NCI-H510A treated with DMSO at 0.1 percent for 48 hours (cell line): ENCODE measurements at places on chromosomes 1 and 21.

DNA sequence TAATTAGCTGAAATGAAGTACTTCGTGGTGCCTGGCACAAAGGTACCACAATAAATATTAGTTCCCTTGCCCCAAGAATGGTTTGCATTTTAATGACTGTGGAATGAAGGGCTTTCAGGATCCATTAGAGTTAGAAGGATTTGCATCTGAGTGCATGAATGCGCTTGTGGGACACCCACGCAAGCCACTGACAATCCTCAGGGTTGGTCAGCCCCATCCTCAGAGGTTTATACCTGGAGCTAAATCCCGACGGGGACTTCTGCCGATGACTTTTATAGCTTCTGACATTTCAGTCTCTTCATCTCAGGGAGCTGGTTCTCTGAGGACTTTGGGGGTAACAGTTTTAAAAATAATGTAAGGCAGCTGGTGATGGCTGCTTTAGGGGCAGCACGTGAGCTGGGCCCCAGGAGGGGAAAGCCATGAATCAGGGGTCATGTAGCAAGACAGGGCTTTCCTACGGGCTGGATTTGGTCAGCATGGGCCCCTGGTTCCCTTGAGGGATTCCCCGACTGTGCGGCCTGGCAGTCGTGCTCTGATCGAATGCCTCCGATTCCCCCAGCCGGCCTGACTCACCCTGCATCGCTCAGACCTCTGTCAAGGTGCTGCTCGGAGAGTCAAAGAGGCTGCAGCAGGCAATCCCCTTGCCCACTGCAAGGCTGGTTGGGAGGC is 20.8 kb upstream of the IL10 start:
- DNase-seq, result no peak

DNA sequence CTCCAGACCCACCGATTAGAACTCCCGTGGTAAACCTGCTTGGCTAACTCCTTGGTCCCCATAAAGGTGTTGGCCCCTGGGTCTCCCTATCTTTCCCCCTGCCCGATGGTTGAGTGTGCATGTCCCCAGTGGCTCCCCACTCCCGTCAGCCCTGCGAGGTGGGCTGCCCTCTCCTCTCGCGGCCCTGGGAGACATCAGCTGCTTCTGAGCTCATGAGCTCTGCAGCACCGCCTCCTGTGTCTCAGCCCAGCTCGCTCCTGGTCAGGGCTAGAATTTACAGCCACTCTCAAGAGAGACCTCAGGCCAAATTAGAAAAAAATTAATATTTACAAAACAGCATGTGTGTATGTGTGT is 15.9 kb upstream of the ZBTB21 start:
- no peak for DNase-seq

- no peak for DNase-seq
Measured at GRCh38 chr1:33338048-33338439, 17.1 kb upstream of the A3GALT2 start.

- no peak for DNase-seq
Measured at GRCh38 chr1:17189632-17189990, 15.3 kb upstream of the PADI1 start.

GRCh38 chr1:31062867-31063380 is 2.6 kb downstream of the PUM1 start:
- DNase-seq, result no peak

GRCh38 chr1:52978045-52978444 is 51.0 kb downstream of the SCP2 start:
- no peak for DNase-seq

DNA sequence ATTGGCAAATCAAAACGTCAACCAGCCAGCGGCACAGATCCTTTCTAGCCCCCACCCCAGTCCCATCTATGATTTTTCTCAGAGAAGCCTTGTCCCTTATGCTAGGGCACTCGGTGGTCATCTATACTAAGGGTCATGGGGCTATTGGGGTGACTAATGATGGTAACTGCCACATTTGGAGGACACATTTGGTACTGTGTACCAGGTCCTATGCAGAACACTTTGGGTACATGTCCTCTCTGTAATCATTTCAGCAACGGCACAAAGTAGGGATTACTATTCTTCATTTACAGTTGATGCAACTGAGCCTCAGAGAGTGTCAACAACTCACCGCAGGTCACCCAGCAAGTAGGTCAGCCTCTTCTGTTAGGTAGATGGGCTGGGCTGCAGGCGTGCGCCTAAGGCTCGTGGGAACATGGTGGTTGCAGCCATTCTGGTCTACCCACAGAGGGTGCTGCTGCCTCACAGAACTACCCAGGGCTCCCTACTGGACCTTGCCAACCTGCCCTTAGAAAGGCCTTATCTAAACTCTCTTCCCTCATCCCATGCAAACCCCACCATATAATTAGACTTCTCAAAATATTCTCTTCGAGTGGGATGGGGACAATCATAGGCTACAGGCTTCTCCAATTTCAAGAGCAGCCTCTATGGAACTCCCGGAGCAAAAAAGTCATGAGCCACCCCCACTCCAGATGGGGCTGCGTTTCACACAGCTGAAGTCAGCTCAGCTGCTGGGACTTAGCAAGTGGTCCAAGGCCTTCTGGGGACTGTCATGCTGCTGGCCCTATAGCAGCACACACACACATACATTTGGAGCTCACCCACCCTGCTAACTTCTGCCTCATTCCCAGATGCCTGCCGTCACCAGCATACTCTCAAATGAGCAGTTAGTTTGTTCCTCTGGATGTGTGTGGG is 5.8 kb upstream of the SDHB start:
- DNase-seq, result peak; percentile 89

DNA sequence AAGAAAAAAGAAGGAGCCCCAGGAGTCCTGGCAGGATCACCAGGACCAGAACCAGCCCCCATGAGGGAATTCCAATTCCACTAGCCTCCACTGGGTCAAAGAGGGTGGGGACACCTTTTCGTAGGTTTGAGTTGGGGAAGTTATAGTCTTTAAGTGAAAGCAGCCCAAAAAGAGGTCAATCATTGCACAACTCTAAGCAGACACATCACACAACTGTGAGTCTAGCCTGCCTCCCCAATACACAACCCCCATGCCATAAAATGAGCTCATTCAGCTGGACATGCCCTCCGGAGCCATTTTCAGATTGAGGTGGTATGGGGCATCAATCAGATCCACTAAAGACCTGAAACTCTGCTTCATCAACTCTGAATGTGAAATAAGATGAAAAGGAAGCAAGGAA is 179.9 kb downstream of the NPHP4 start:
- DNase-seq, result no peak

- no peak for DNase-seq
Measured at GRCh38 chr1:24903560-24903954, 26.5 kb downstream of the RUNX3 start.

DNA sequence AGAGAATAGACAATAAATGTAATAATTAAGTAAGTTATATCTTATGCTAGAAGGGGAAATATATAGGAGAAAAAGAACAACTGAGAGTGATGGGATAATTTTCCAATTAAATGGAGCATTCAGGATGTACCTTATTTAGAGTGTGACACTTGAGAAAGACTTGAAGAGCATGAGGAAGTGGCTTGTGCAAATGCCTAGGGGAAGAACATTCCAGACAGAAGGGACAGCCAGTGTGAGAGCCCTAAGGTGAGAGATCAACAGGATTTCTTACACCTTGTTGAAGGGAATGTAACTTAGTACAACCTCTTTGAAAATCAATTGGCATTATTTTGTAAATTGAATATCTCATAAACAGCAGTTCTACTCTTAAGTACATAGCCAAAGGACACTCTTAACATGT is 28.8 kb upstream of the TSPAN2 start:
- DNase-seq, result no peak

DNA sequence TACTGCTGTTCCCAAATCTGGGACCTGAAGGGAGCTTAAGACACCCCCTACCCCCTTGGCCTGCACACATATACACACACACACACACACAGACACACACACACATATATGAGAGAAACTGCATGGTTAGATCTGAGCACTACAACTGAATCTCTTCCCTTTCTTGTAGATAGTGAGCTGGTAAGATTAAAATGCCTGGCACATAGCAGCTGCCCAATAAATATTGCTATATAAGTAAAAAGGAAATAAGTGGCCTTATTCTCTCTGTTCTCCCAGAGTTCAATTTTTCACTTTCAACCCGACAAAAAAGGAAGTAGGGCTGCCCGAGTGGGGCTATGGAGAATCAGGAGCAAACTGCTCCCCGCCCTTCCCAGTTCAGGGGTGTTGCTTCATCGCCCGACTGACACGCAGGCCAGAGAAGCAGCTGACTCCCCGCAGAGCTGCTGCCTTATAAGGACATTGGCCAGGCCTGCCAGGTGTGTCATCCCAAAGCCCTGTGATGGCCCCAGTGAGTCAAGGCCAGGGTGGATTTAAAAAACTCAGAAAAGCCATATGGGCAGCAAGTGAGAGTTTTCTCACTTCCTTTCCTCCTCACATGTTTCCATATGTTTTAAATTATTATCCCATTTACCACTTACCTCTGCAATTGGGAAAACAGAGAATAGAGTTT is 106.5 kb upstream of the SLC44A3 start:
- DNase-seq, result peak; percentile 81

DNA sequence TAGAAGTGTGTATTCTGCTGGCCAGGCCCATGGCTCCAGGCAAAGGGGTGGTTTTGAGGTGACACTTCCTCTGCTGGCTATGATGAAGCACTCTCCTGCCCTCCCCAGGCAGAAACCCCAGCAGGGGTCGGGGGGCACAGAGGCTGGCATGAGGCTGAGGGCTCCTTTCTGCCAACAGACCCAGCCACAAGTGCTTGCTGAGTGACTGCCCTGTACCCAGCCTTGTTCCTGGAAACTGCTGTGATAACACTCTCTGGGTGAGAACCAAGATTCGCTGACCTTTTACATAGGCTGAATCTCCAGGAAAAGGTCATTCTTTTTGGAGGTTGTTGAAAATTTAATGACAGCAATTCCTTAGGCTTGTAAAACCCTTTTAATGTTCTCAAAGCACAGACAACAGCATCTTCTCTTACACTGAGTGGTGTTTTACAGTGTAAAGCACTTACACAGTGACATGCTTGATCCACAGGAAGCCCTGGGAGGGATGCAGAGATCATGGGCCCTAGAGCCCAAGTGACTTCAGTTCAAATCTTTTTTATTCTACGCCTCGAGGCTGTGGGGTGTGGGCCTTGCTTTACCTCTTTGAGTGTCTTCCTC is 155.5 kb upstream of the FGGY start:
- no peak for DNase-seq

GRCh38 chr1:30192969-30193630 is 530.3 kb downstream of the MATN1 start:
- no peak for DNase-seq

DNA sequence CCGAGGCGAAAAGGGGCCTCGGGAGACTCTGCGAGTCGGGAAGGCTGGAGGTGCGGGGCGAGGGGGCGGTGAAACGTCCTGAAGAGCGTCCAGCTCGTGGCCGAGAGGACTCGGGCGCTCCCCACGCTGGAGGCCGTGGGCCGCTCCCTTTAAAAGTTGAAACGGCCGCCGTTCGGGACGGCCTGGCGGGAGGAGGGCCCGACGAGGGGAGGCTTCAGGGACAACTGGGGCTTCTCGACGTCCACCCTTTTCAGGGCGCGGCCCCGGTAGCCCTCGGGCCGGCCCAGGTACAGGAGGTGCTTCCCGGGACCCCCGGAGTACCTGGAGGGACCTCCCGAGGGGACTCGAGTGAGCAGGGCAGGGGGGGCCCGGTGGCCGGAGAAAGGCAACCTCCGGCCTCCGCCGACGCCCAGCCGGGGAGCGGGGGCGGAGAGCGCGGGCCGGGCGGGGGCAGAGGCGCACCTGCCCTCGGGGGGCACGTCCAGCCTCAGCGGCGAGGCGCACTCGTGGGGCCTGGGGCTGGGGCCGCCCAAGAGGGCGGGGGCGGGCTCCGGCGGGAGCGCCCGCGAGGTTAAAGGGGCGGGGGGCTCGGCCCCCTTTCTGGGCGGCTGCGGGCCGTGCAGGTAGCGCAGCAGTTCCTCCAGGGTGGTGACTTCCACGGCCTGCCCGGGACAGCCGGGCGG is 14.0 kb downstream of the SEMA6C start:
- DNase-seq, result no peak

DNA sequence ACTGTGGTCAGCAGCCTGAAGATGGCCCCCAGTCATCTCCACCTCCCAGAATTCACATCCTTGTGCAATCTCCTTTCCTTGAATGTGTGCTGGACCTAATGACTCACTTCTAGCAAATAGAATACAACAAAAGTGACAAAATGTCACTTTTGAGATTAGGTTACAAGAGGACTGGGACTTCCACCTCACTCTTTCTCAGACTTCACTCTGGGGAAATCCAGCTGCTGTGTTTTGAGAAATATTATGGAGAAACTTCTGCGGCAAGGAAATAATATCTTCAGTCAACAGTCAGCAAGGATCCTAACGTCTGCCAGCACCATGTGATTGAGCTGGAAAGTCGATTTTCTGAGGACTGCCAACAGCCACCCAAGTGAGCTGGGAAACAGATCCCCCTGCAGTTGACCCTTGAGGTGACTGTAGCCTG is 70.5 kb upstream of the GADD45A start:
- no peak for DNase-seq

- DNase-seq, result no peak
Measured at GRCh38 chr21:34980423-34981115, 68.5 kb downstream of the RUNX1 start.

DNA sequence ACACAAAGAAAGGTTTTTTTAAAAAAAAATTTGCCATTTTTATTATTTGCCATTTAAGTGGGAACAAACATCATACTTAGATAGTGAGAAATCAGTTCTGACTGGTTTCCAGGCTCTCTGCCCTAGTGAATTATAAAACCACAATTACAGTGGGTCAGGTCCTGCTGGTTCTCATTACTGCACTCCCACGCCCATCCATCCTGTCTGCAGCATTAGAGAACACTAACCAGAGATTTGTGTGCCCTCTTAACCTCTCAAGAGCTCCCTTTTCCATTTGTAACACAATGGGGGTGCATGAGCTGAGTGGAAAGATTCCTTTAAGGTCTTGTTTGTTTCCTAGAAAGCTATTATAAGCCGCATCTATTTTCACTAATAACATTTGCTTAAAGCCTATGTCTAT is 489.3 kb downstream of the AMY1C start:
- no peak for DNase-seq

DNA sequence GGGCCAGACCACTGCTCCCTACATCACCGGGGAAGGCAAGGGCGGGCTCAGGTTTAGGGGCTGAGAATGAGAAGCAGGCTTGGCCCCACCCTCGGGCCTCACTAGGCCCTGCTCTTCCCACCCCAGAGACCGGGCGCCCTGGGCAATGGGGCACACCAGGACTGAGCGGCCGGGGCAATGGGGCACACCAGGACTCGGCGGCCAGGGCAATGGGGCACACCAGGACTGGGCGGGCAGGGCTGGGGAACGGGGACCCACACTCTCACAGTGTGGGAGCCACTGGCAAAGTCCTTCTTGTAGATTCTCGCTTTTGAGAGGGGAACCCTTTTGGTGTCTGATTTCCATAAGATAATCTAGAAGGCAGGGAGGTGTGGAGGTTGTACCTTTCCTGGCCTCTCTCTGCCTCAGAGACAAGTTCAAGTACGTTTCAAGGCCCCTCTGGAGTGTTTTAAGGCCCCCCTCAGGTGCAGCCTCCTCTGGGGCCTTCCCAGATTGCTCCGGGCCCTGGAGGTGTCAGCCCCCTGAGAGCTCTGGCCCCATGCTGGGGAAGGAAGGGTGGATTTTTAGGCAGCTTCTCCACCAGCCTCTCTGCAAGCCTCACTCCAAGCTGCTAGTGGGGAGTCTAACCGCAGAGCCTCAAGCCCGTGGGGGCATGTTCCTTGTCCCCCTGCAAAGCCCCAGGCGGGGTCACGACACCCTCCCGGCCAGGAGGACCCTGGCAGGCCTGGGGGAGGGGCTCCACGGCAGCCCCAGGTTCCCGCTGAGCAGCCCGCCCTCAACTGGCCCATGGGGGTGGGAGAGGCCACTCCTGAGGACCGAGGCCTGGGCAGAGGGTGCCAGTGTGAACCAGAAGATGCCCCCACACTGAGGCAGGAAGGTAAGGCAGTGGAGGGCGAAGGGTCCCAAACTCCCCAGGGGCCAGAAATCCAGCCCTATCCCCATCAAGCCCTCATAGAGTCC is 66.2 kb downstream of the ARHGEF16 start:
- DNase-seq, result no peak

- peak; percentile 41 for DNase-seq
Measured at GRCh38 chr1:165463978-165464377, 19.1 kb upstream of the RXRG start.
